ENCODE measurements at places on chromosomes 12 and 14.

- DNase-seq, result no peak
Observed at GRCh38 chr12:64825143-64826021, 935 bp downstream of the TBC1D30 start.

- no peak for DNase-seq
Observed at GRCh38 chr14:84806622-84807021, 723.3 kb upstream of the FLRT2 start.

- no peak for DNase-seq
Observed at GRCh38 chr14:61749264-61749663, 13.0 kb upstream of the SNAPC1 start.

GRCh38 chr14:104557086-104557485 lies 22.5 kb upstream of the C14orf180 start:
- DNase-seq, result no peak

DNA sequence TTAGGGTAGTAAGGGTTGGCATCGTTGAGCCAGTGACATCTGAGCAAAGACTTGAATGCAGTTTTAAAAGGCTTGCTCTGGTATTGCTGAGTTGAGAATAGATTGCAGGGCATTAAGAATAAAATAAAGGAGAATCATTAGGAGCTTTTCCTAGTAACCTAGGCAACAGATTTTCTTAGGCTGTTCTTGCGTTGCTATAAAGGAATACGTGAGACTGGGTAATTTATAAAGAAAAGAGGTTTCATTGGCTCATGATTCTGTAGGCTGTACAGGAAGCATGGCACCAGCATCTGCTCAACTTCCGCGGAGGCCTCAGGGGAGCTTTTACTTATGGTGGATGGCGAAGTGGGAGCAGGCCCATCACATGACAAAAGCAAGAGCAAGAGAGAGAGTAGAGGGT lies 97.4 kb downstream of the RAD51B start:
- DNase-seq, result no peak

- no peak for DNase-seq
Observed at GRCh38 chr14:54567639-54568561, 972 bp downstream of the SAMD4A start.

DNA sequence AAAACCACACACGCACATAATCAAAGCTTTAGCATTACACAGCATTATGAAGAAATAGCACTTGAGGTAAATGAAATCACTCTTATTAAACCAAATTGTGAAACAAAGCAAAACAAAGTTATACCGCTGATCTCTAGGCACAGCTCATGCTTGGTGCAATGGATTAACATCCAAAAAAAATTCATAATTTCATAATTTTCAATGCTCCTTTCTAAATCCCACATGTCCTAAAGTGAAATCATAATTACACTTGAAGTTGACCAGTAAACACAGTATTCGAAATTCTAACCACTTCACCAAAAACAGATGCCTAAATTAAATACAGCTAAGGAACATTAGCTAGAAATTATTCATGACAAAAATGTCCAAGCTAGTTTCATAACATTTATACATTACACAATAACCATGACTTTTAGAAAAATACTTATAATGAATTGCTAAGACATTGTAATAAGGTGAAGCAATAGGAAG lies 1.5 kb downstream of the MLH3 start:
- DNase-seq, result no peak

DNA sequence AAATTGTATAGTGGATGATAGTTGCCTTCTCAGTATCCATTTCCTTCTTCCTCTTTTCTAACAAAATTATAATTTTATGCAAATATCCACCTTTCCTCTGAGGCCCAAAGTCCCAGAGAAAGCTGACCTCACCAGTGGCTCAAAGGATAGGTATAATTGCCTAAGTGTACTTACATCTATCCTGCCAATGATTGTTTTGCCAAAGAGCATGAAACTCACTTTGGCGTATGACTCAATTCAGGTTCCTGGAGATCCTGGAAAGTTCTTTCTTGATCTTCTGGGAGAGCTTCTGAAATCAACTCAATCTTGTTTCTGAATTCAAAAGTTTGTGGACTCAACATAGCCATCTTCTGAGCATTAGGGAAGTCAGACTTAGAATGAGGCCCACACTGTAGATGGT lies 10.5 kb upstream of the RBM25 start:
- DNase-seq, result no peak

- DNase-seq, result no peak
Observed at GRCh38 chr12:104439137-104439536, 17.6 kb upstream of the CHST11 start.

DNA sequence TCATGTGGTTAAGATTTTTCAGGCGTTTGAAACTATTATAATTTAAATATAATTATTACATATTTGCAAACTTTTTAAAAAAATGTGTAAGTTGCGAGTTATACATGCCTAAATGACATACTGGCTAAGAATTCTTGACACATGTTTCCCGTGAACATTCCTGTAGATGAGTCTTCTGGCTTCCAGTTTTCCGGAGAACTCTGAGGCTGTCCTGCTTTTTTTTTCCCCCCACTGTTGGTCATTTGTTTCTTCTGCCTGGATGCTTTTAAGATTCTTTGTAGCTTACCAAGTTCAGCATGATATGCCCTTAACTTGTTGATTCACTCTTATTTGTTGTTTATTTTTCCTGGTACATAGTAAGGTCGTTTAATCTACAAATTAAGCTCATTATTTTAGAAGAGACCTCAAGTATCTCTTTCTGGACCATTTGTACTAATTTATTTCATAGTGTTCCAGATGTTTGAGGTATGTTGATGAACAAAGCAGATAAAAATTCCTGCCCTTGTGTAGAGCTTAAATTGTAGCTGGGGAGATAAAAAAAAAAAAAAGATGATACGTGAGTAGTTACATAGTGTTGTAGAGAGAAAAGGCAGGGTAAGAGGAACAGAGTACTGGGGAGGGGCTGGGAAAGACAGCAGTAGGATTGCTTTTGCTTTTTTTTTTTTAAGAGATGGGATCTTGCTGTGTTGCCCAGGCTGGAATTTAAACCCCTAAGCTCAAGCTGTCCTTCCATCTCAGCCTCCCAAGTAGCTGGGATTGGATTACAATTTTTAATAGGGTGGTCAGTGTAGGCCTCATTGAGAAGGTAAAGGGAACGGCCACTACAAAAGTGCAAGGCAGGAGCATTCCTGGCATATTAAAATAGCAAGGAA lies 32.8 kb downstream of the ARHGAP5 start:
- no peak for DNase-seq

DNA sequence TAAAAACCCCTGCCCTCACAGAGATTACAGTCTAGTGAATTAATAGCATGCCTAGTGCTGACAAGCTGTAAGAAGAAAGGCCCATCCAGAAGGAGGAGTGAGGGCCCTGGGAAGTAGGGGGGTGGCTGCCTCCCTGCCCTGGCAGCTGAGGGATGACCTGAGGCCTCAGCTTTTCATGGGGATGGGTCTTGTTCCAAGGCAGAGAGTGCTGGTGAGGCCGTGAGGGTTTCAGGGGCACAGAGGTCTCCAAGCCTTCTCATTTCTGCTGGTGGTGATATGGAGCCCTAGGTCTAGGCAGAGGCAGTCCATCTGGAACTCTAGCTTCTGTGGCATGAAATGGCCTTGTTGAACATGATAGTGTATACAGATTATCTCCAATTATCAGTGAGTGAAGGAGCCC lies 114.4 kb downstream of the ZFP36L1 start:
- DNase-seq, result no peak

DNA sequence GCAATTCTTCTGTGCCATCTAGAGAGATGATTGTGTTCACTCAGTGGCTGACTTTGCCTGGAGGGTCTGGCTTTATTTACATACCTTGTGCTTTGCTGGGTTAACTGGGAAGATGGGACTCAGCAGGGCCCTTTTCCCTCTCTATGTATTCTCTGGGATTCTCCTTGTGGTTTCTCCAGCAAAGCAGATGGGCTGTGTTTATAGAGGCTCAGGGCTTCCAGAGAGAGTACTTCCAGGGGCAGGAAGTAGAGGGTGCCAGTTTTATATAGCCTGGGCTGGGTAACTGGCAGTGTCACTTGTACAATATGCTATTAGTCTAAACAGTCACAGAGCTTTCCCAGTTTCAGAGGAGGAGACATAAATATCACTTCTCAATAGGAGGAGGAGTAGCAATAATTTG lies 509.9 kb downstream of the DIO2 start:
- no peak for DNase-seq

DNA sequence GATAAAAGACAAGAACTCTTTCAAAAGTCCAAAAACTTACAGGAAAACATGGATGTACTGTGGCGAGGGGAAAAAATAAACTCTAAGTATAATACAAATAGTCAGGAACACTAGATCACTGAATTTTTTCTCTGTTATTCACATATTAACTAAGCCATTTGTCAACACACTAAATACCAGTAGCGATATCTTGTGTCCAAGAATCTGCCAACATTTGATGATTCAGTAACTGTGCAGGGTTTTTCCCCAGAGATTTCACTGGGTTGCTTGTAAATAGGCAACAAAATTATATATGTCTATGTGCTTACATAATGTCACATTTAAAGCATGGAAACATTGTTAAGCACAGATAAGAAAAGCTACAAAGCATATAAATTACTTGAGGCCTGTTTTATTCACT lies 205.9 kb downstream of the KIF21A start:
- DNase-seq, result no peak

DNA sequence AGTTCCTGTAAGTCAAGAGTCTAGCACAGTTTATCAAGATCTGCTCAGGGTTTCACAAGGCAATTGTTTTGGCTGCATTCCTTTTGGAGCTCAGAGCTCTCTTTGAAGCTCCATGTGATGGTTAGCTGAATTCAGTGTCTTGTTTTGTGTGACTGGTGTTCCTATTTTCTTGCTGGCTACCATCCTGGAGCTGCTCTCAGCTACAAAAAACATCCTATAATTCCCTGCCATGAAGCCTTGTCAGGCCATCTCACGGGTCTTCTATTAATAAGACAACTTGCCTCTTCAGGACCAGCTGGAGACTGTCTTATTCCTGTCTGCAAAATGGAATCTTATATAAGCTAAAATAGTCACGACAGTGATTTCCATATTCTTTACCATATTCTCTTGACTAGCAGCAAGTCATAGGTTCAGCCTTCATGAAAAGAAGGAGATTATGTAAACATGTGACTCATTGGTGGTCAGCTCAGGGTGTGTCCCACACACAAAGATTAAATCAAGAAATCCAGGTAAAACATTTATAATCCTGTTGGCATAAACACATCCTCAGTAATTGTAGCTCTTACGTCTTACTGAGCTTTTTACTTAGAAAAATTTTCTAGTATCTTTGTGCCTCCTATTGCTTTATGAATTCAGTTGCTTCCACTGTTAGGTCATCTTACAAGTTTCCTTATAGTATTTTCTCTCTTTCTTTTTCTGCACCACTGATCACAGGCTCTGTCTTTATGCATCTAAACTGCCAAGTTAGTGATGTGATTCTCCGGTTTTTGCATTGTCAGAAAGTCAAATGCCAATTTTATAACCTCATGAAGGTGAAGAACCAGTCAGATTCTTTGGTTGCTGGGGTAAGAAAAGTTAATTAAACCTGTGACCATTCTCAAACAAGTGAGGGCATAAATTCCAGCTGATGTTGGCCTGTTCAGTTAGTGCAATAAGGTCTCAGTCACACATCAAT lies 378.5 kb upstream of the MGAT4C start:
- DNase-seq, result no peak

- no peak for DNase-seq
Observed at GRCh38 chr14:65854215-65854614, 441.7 kb downstream of the FUT8 start.

- DNase-seq, result no peak
Observed at GRCh38 chr14:54754623-54755386, 147.8 kb downstream of the GCH1 start.

- DNase-seq, result no peak
Observed at GRCh38 chr12:131123817-131124216, 170.1 kb downstream of the ADGRD1 start.

DNA sequence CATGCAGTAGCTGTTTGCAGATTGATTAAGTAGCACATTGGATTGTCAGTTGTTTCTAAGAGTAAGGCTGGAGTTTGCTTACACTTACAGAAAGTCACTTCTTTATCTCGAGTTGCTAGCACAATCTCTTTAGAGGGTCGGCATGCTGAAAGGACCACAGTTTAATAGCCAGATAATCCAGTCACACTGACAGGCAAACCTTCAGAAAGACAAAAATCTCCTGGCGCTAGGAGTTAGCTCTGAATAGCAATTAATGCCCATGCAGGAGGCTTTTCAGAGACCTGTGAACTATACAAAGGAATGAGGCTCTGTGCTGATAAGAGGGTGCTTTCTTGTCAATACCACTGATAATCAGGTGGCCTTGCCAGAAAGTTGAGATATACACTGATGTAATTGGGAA lies 1043.0 kb downstream of the AACS start:
- no peak for DNase-seq

- no peak for DNase-seq
Observed at GRCh38 chr12:119676573-119676972, 8.6 kb downstream of the PRKAB1 start.

DNA sequence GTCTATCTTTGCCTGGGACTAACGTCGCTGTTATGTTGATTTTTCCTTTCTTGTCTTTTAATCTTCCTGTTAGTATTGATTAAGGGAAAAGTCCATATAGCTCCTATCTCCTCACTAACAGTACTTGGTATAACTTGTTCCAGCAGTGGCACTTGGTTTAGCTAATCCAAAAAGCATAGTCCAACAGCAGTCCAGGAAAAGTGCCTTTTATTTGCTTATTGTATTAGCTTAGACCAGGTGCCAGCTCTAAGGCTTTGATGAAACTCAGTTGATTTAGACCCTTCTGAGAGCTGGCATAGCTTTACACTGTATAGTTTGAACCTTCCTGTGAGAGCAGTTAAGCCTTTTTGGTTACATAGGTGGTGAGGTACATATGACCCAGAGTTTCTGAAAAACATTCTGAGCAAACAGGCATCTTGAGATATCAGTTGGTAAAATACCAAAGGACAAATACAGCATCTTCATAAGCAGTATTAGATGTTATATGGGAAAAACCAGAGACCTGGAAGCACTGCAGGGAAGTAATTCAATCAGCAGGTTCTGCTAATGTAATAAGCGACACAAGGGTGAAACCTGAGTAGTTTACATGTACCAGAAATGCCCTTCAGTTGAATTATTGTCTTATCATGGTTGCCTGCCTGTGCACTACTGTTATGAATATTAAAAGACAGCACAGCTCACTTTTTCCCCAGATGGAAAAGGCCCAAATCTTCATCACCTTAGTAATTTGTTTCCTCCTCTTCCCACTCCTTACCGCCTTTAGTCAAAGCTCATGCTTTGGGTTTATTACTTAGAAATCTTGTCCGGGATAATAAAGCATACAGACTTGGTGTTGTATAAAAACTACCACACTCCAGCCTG lies 13.0 kb downstream of the PELI2 start:
- no peak for DNase-seq

GRCh38 chr12:72349491-72349890 lies 77.3 kb downstream of the TRHDE start:
- no peak for DNase-seq

DNA sequence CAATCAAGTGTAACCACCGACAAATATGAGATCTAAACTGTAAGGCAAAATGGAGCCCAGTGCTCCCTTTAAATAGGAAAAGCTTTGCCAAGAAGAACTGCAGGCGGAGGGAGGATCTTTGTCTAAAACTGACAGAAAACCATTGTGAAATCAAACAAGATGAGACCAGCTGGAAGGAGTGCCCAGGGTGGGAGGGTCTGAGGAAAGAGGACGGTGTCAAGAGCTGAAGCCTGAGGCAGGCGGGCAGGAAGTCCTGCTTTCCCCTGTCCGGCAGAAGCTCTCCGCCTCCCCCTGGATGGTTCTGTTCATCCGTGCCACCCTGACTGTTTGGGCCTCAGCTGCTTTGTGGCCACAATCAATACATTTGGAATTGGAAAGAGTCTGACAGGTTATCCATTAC lies 37.5 kb downstream of the CDC42BPB start:
- no peak for DNase-seq

Data from cortex of kidney (tissue), 1 donor.